ENCODE measurements at places on chromosomes 4 and X.

- DNase-seq = no peak
Observed at GRCh38 chr4:13498469-13498868, 14.3 kb upstream of the RAB28 start.

DNA sequence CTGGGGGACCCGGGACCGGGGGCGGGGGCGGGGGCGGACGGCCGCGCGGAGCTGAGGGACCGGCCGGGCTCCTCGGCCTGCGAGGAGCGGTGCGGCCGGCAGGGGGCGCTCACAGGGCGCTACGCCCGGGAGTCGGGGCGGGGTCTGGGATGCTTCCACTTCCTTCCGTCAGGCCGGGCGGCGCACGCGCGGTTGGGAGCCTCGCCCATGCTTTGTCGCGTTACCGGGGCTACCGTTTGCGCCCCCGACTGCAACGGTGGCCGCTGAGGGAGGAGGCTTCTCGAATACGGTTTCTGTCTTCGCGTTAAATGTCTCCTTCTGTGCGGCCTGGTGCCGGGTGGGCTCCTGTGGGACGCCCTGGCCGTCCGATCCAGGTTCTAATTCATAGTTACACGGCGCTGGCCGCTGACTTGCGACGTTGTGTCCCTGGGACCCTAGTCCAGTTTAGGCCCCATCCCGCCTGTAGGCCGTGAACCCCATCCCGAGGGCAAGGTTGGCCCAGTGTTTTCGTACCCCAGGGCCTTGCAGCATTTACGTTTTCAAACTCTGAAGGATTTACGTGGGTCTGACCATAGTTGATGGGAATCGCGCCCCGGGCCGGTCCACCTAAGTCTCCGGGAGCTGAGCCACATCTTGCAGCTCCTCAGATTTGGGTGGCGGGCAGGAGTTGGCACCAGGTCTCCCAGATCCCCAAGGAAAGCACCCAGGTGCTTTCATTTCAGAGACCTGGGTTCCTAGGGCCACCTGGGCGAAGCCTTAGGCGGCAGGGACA, 549 bp downstream of the MSL3 start:
- peak; percentile 76 for DNase-seq

DNA sequence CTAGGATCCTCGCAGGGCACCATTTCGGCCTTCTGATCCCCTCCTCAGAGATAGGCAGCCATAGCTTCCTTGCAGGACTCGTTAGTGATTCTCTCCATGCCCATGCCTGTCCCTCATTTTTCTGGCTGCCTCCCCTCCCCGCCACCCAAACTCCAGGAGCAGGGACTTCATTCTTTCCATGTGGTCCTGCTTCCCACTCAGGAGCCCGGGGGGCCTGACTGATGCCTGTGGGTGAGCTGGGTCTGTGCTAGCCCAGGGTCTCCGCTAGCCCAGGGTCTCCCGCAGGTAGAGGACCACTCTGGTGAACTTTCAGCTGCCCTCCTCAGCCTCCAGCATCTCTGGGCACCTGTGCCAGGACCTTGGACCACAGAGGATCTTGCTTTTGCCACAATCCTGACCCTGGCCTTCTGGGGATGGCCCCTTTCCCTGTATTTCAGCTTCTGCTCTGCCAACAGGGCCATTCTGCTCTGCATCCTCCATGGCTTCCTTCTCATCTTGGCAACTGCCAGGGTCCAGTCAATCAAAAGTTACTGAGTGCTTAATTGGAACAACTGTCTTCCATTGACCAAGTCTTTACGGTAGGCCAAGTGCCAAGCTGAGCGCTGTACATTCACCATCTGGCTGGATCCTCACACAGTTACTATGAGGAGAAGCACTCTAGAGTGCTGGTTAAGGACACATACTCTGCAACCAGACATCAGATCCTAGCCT, 152.2 kb downstream of the EFNB1 start:
- no peak for DNase-seq

DNA sequence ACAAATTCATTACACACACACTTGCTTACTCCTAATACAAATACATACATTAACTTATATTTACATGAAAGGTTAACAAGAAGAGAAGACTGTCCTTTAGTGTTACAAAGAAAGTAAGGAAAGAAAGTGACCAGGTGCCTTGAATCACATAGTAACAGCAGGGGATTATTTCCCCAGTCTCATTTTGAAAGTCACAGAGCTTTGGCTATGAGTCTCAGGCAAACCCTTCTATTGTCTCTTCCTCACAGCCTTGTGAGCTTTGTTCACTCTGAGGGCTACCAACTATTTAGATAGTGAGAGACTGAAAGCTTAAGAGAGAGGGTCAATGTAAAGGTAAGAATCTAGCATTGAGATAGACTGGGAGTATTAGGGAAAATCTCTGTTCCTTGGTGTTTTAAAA, 161.6 kb downstream of the NPNT start:
- no peak for DNase-seq

GRCh38 chr4:109010521-109010920, 247.7 kb upstream of the ETNPPL start:
- DNase-seq = no peak

DNA sequence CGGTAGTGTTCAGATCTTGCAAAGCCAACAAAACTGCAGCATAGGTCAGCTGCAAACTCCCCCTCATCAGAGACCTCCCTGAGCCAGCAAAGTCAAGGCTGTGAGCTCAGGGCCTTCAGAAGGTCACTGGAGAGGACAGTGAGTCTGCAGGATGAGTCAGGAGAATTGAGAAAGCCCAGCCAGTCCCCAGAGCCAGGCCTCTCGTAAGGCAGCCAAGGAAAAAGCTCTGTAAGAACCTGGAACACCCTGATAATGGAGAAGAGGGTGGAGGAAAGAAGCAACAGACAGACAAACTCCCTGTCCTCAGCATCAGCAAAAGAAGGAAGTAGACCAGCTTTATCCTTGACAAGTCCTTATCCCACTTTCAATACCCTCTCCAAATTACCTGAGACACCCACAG, 33.0 kb downstream of the GRIA3 start:
- DNase-seq = no peak

DNA sequence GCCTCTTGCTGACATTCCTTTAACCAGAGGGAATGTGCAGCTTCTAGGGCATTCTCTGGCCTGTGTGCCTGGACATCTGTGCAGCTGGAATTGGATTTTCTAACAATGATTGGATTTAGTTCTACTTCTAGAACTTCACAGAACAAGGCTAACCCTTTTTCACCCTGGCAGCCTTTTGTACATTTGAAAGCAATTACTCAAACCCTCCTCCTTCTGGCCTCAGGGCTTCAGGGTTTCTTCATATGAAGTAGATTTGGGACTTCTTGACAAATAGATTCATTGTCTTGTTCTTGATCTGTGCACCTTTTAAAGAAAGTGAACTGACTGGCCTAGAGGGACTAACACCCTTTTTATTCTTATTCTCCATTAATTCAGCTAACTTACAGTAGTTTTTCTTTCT, 30.1 kb downstream of the SPATA18 start:
- DNase-seq = no peak

- no peak for DNase-seq
Observed at GRCh38 chr4:83340692-83341343, 6.2 kb upstream of the HPSE start.

GRCh38 chr4:185275501-185275900, 66.1 kb downstream of the SNX25 start:
- no peak for DNase-seq

DNA sequence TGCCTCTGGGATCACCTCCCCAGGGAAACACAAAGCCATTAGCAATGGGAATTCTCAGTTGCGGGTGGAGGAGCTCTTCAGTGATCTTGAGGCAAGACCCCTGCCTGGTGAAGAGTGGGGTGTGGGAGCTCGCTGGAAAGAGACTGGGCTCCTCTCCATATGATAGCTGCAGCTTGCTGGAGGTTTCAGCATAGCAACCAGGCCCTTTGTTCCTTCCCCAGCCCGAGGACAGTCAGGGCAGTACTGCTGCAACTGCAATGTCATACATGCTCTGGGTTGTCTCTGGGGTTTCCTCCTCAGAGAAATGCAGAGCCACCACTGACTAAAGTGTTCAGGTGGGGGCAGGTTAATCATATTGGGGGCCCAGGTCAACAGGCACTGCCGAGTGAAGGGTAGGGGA, 81.3 kb downstream of the ARHGAP24 start:
- DNase-seq = no peak

DNA sequence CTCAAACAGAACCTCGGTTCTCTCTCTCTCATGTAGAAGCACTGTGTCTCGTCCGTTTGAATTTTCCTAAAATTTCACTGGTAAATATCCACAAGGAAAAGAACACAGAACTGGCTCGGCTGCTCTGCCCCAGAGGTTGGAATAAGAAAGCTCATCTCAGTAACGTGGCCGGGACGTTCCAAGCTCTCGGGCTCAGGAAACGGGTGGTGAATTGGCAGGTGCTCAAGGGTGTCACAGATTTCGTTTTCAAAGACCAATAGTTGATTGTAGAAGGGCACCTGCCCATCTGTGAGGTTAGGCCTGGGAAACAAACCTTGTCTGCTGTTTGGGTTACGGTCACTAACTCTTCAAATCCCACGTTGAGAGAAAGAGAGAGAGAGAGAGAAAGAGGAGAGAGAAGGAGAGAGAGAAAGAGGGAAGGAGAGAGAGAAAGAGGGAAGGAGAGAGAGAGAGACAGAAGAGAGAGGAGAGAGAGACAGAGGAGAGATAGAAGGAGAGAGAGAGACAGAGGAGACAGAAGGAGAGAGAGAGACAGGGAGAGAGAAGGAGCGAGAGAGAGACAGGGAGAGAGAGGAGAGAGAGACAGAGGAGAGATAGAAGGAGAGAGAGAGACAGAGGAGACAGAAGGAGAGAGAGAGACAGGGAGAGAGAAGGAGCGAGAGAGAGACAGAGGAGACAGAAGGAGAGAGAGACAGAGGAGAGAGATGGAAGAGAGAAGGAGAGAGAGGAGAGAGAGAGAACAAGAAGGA, 106.6 kb downstream of the CRLF2 start:
- DNase-seq = no peak

- no peak for DNase-seq
Observed at GRCh38 chrX:85084770-85085393, 81.2 kb downstream of the APOOL start.

- DNase-seq = no peak
Observed at GRCh38 chr4:5980436-5981155, 37.6 kb downstream of the C4orf50 start.

- no peak for DNase-seq
Observed at GRCh38 chrX:150982235-150982787, 824 bp upstream of the HMGB3 start.

DNA sequence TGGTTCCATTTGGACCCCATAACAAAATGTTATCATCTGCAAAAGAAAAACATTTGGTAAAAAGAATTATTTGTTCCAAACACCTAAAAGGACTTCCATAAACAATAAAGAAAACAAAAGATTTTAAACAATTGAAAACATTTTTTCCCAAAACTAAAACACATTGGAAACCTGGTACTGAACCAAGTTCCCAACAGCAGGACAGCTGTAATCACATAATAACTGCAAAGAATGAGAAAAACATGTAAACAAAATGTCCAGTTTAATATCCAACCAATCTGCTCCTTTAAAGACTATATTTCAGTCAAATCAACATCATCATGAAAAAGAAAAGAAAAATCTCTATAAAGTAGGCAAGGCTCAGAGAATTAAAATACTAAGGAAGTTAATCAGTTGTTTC, 36.3 kb downstream of the PRDM5 start:
- no peak for DNase-seq

DNA sequence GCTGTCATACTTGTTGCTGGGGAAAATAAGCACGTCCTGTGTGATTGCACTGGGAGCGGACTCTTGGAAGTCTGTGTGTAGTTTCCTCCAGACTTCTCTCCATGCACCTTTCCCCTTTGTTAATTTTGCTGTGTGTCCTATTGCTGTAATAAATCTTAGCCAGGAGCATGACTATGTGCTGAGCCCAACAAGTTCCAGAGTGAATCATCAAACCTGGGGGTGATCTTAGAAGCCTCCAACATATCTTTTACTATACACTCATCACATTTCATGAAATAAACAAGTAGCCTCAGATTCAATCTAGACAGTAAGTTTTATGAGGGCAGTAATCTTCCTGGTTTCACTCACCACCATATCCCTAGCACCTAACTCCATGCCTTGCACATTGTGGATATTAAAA, 43.3 kb upstream of the FGF13 start:
- DNase-seq = no peak

GRCh38 chr4:3044870-3045819, 29.2 kb downstream of the HTT-AS start:
- no peak for DNase-seq

DNA sequence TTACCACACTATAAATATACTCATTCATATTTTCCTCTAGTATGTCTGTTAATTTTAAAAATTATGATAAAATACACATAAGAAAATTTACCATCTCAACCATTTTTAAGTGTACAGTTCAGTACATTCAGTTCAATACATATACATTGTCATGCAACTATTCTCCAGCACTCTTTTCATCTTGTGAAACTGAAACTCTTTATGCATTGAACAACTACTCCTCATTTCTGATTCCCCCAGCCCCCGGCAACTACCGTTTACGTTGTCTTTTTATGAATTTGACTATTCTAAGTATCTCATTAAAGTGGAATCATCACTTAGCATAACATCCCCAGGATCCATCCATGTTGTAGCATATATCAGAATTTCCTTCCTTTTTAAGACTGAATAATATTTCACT, 8.7 kb downstream of the SMARCAD1 start:
- DNase-seq = no peak

DNA sequence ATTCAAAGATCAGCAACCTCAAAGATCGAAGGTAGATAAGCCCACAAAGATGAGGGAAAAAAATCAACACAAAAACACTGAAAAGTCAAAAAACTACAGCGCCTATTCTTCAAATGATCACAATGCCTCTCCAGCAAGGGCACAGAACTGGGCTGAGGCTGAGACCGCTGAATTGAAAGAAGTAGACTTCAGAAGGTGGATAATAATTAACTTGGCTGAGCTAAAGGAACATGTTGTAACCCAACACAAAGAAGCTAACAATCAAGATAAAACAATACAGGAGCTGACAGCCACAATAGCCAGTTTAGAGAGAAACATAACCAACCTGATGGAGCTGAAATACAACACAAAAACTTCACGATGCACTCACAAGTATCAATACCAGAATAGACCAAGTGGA, 231.1 kb downstream of the STPG2 start:
- no peak for DNase-seq

- no peak for DNase-seq
Observed at GRCh38 chr4:80900908-80901307, 129.6 kb upstream of the BMP3 start.

GRCh38 chr4:55068522-55068921, 56.9 kb downstream of the KDR start:
- no peak for DNase-seq

All from anterior cingulate cortex (tissue), 58 donors.